MG63 (cell line): ENCODE measurements at places on chromosomes 4 and X. TPM values are rescaled to one million over a fixed set of nuclear protein-coding genes. Genes with fewer than 3 reads are reported as not detected.

Gene APLN
- 1.4 and 7.2 TPM in 2 replicates for total RNA-seq

Gene CDKL2
- total RNA-seq = not detected in 2 replicates

Gene KLHL4
- 1.4 TPM in 1 of 2 replicates, not detected in the other for total RNA-seq

Gene IKBKG
- total RNA-seq = 18.5 and 31.4 TPM in 2 replicates

Gene SUV39H1
- total RNA-seq = 4.1 and 13.3 TPM in 2 replicates

Gene FREM3
- not detected in 2 replicates for total RNA-seq

Gene LNX1
- 7.4 and 16.5 TPM in 2 replicates for total RNA-seq

Gene COX7B2
- total RNA-seq = not detected in 2 replicates

Gene SMAD1
- total RNA-seq = 11.4 and 40.8 TPM in 2 replicates

Gene SSX1
- total RNA-seq = not detected in 2 replicates

Gene CXorf49
- total RNA-seq = not detected in 2 replicates

GRCh38 chr4:6395466-6396228 lies 76.8 kb downstream of the PPP2R2C start:
- no peak for DNase-seq

GRCh38 chr4:118810991-118811764 lies 24.7 kb downstream of the SEC24D start:
- peak; percentile 9 for DNase-seq

GRCh38 chr4:73735231-73735630 lies 5.1 kb upstream of the CXCL8 start:
- DNase-seq = no peak

GRCh38 chr4:6881908-6882307 lies 27.7 kb upstream of the TBC1D14 start:
- DNase-seq = no peak

GRCh38 chr4:173415885-173416653 lies 17.2 kb upstream of the SCRG1 start:
- DNase-seq = peak; percentile 58

- DNase-seq = no peak
Observed at GRCh38 chrX:147894366-147894963, 17.3 kb upstream of the FMR1 start.

- no peak for DNase-seq
Observed at GRCh38 chr4:57661517-57662090, 551.4 kb upstream of the IGFBP7 start.

- DNase-seq = no peak
Observed at GRCh38 chr4:10974371-10974770, 289.8 kb upstream of the CLNK start.

DNA sequence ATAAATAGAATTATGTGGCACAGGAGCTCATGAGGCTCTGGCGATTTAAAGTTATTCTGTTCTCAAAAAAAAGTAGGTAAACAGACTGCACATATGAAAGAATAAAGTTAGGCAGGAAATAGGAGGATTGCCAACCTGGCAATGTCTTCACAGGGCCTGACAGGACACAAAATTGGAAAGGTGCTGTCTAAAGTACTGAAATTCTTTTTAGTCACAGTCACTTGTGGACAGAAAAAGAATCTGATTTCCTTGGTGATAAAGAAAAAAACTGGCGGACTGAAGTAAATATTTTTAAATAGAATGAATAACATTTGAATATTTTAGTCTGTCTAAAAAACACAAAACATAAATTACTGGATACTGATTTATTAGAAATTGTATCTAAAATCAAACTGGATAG lies 124.4 kb downstream of the VEGFC start:
- no peak for DNase-seq

DNA sequence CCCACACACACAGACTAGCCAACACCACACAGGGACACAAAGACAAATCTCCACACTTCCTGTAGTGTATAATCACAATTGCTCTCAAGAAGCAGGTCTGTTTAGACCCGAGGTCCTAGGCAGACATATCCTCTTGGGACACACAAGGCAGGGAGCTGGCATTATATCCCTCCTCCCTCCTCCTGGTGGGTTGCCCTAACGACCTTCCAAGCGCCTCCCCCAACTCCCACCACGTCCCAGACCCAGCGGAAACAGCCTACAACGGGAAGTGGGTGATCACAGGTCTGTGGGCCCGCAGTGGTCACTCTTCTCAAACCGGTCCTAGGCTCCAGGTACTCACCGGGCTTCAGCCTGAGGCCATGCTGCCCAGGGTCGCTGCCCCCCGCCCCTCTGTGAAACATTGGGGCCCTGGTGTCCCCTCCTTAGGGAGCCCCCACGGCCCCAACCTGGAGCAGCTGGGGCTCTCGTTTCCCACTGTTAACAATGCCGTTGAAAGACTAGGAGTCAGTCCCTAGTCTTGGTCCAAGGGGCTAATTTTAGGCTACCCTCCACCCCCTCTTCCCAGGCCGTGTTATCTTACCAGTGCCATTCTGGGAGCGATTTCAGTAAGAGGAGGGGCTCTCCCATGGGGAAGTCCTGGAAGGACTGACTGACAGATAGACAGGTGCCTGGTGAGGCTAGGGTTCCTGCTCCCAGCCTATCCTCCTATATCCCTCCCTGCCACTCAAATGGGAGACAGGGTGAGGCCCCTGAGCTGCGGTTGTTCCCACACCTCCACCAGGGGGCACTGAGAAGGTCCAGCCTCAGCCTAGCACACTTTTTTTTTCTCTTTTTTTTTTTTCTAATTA lies at the start of gene ASB12:
TSS of gene ASB12 (minus strand) at position 485 of the 848 bp plus-strand sequence. CDS start 4,957 bp downstream, outside the sequence.
- DNase-seq = no peak

- DNase-seq = no peak
Observed at GRCh38 chr4:184732126-184732525, 1.8 kb downstream of the CENPU start.

- no peak for DNase-seq
Observed at GRCh38 chr4:139823746-139824145, 158.1 kb downstream of the MGST2 start.

DNA sequence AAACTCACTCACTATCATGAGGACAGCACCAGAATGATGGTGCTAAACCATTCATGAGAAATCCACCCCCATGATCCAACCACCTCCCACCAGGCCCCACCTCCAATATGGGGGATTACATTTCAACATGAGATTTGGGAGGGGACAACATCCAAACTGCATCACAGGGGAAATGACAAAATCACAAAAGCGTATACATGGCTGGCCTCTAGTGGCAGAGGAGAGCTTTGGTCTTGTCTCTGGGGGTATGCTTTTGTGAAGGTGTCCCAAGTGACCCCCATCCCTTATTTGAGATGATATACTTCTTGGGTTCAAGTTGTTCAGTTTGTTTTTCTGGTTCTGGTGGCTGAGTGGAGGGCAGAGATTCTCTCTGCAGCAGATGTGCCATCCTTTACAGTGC lies 8.5 kb upstream of the SETD7 start:
- DNase-seq = no peak

GRCh38 chrX:49041744-49042580 lies 1.2 kb downstream of the TFE3 start:
- DNase-seq = peak; percentile 44

GRCh38 chrX:10025742-10026493 lies 58.8 kb downstream of the CLDN34 start:
- no peak for DNase-seq

GRCh38 chr4:48367016-48367415 lies 25.7 kb downstream of the SLAIN2 start:
- DNase-seq = no peak

DNA sequence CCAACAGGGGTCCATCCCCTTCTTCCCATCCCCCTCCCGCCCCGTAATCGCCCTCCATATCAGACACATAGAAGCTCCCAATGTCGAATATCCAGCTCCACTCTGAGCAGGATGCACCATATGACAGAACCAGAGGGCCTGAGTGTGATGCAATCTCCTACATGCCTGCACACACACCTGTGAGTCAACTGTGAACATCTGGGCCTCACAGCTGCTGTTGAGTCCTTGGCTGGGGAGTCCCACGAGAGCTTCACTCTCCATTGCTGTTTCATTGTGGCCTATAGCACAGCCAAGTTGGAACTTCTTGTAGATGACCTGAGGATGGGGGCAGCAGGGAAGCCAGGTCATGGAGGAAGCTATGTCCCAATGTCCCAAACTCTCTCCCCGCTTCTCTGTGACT lies 8.2 kb downstream of the SLC38A5 start:
- DNase-seq = no peak

GRCh38 chr4:85696661-85697060 lies 221.7 kb downstream of the ARHGAP24 start:
- DNase-seq = no peak

- no peak for DNase-seq
Observed at GRCh38 chrX:130246084-130246483, 22.6 kb downstream of the ZNF280C start.

DNA sequence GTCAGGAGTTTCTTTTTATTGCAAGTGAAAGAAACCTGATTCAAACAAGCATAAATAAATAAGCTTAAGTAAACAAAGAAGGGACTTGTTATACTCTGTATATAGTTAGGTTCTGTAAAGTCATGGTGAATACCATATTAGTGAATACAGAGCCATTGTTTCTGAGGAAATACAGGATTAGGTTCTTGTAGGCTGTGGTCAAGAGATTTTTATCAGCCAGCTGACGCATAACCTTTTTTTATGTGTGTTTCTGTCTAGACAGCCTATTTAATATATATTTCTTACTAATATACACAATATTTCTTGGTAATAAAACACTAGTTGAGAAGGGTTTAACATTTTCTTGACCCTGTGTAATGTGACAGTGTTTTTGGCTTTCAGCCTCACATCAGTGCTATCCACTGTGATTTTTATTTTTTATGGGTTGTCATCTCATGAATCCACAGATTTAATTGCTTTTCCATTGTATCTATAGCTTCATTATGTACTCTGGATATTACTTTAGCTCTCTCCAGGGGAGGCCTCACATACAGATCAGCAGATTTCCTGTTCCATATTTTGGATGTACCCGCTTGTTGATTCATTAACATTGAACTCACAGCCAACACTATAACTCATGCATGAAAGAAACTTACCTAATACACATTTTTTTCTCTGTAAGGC lies 8.0 kb downstream of the HERC3 start:
- DNase-seq = peak; percentile 2

- no peak for DNase-seq
Observed at GRCh38 chrX:2933125-2933900, 4.2 kb upstream of the ARSD start.

GRCh38 chr4:168150420-168151050 lies 58.2 kb downstream of the ANXA10 start:
- DNase-seq = no peak

GRCh38 chrX:153865685-153866084 lies 20.3 kb downstream of the L1CAM start:
- DNase-seq = no peak

GRCh38 chrX:122625821-122626220 lies 558.3 kb upstream of the GRIA3 start:
- no peak for DNase-seq

DNA sequence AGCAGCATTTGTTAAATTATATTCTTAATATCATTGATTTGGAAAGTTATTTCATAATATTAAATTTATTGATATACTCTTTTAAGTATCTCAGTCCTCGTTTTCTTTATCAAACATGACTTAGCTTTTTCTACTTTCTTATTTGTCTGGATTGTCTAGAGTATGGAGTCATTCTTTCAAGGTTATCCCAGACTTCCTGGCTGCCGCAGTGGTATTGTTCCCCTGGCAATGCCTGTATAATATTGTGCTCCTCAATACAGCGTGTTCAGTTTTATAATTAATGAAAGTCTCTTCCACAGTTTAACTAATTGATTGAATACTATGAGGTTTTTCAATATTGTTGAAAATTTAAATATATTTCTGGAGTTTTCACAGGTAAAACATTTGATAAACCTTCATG lies 310.9 kb downstream of the ANKRD50 start:
- no peak for DNase-seq

GRCh38 chrX:47264483-47265173 lies 31.8 kb downstream of the USP11 start:
- no peak for DNase-seq

GRCh38 chr4:3213106-3213425 lies 35.9 kb upstream of the MSANTD1 start:
- DNase-seq = no peak

DNA sequence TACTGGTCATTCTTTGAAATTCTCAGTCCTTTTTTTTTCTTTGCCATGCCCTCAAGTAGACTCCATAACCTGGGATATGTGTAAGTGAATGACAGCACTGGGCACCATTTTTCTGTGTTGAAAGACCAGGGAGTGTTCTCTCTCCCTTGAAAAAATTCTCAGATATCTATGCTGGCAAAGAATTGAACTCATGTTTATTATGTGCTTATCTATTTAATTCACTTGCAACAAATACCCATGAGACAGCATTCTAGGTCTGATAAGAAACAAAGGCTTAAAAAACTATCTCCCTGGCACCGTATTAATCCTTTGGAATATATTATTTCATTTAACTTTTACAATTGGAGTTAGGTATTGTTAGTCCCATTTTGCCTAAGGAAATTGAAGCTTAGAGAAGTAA lies 36.7 kb downstream of the LARP7 start:
- DNase-seq = no peak

GRCh38 chr4:145069361-145069760 lies 28.6 kb downstream of the ANAPC10 start:
- DNase-seq = no peak

GRCh38 chr4:121061215-121061614 lies 11.1 kb downstream of the NDNF start:
- no peak for DNase-seq

DNA sequence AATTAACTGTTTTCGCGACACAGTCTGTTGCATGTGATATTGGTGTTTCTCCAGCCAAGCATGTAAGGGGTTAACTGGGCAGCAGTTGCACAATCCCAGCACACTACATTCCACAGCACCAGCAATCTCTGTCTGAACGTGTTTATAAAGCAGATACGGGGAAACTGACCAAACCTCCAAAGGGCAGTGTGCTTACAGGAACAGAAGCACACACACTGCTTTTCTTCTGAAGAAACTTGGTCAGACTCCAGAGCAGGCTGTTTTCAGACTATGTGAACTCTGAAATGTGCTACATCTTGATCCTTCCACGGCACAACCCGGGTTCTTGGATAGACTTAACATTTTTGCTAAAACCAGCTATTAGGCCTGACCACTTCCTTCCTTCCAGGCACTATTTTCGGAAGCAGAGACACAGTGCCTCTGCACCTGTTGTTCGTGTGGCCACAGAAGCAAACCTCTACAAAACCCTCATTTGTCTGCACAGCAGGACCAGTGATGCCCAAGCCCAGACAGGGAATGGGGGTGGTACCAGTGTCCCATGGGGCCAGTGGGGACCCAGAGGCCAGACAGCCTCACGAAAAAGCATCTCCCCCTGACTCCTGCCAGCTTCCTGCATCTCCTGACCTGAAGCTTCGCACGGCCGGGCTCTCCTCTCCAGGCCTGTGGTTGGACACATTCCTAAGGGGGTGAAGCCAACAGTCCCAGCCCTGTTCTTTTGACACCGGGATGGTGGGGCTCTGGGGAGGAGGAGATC lies 90.1 kb downstream of the IRF2 start:
- peak; percentile 7 for DNase-seq
